Coronary artery (tissue), 2 donors: ENCODE measurements at places on chromosomes 4 and X.

DNA sequence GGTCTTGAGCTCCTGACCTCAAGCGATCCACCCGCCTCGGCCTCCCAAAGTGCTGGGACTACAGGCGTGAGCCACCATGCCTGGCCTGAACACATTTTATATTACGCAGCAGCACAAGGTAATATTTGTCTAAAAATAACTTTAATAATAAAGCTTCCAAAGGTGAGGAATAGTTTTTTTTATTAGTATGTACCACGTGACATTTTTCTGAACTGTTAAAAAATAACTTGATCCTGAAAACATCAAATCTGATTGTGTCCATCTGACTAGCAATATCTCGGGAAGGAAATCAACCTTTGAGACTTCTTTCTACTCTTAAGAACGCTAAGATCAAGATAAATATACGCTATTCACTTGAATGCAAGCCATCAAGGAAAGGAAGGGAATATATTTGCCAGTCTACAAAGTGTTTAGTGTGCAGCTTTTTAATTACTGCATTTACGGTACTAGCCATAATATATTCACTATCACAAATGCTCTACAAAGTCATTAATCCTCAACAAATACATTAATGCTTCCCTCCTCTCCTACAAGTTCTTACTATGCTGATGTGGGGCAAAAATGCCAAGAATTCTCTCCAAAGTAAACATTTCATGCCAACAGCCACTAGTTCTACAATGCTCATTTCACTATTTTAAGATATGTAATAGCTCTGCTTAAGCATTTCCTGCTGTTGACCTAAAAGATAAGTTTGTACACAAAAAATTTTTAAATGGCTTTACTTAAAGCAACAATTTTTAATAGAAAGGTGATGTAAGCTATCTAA is 143.6 kb downstream of the APBB2 start:
- DNase-seq: no peak

- no peak for DNase-seq
Measured at GRCh38 chrX:9312922-9313867, 151.7 kb upstream of the TBL1X start.

GRCh38 chr4:11050766-11051165 is 366.2 kb upstream of the CLNK start:
- no peak for DNase-seq

- DNase-seq: no peak
Measured at GRCh38 chr4:887034-887763, 44.9 kb downstream of the GAK start.

- DNase-seq: no peak
Measured at GRCh38 chr4:88745581-88746163, 48.0 kb upstream of the NAP1L5 start.

DNA sequence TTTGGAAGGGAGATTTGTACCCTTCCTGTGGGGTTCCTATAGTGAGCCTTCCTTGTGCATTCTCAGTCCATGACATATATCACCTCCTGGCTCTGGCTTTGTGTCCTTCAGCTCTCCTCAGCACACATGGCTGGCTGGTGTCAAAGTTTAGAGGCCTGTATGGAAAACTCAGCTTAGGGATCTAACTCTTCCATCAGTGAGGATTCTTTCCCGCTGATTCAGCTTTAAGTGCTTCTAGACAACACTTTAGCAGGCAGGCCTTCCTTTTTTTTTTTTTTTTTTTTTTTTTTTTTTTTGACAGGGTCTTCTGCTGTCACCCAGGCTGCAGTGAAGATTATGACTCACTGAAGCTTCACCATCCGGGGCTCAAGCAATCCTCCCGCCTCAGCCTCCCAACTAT is 84.2 kb downstream of the NPNT start:
- DNase-seq: no peak

- DNase-seq: no peak
Measured at GRCh38 chr4:177191991-177192390, 117.7 kb upstream of the NEIL3 start.

DNA sequence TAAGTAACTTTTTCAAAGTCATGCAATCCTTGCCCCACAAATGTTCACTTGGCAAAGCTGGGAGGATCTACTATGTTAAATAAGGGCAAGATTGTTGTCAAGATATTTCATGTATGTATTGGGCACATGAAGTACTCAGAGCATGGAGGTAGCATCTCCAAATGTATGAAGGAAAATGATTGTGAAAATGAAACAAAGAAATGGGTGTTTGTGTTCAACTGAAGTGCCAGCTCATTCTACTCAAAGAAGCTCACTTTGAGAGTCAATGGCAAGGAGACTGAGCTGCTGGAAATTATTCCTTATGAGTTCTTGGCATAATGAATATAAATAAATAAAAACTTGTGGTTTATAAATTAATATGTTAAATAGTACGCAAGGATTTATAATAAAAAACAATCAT is 124.5 kb upstream of the ARSJ start:
- no peak for DNase-seq

- no peak for DNase-seq
Measured at GRCh38 chr4:23097251-23097650, 404.5 kb downstream of the GBA3 start.

DNA sequence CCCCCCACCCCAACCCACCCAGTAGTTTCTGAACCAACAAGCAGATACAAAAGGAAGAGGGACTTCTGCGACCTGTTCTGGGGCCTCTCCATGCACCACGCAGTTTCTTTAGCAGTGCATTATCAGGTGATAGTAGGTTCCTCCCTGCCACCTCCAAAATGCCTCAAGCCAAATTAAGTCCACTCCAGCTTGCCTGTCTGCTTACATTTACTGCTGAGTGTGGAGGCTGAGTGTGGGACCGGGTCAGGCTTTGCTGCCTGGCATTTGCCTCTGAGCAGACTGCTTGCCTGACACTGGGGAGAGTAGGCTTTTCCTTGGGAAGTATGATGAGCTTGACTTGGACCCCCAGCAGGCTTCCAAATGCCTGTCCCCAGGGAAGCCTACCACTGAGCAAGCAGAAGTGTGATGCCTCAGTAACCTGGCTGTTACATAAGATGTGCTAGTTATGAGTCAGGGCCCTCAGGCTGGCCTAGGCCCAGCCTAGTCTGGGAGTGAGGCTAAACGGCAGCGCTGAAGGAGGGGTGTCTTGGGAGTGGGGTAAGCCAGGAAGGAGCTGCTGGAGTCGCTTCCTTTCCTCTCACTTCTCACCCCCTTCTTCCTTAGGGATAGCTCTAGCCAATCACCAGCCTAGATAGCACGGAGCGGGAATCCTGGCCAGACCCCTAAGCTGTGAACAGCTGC is 9.0 kb downstream of the TSC22D3 start:
- DNase-seq: no peak

- DNase-seq: no peak
Measured at GRCh38 chr4:149426461-149426860, 389.2 kb downstream of the IQCM start.

GRCh38 chrX:15525664-15526416 is 25.2 kb downstream of the BMX start:
- DNase-seq: no peak

DNA sequence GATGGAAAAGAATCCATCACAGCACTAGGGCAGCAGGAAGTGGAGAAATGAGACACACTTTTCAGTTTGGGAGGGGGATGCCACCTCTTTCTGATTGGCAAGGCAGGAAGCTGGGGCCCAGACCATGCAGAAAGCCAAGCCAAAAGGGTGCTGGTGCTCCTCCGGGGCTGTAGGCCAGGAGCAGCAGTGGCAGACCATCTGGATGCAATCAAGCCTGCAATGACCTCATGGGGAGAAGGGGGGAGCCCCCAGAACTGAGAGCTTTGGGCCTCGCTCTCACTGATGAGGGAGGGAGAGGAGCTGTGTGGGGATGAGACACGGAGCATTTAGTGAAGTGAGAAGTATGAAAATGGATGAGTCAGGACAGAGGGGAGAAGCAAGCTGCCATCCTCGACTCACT is 141.3 kb upstream of the NALF2 start:
- DNase-seq: no peak

GRCh38 chr4:93855926-93856325 is 27.4 kb downstream of the ATOH1 start:
- no peak for DNase-seq

DNA sequence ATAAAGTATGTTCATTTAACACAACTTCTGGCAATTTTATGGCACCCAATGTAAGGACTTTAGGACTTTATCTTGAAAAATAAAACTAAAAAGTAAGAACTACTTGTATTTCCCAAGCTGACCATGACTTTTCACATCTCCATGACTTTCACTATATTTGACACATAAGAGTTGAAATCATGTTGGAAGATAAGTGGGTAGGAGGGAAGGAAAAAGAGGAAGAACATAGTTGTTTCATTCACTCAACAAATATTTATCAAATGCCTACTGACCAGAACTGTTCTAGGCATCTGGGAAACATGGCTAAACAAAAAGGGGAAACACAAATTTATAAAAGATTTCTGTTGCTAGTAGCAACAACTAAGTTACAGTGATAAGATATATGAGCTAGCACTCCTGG is 16.0 kb downstream of the SCLT1 start:
- no peak for DNase-seq

GRCh38 chrX:19697416-19697815 is 182.1 kb upstream of the MAP3K15 start:
- no peak for DNase-seq

DNA sequence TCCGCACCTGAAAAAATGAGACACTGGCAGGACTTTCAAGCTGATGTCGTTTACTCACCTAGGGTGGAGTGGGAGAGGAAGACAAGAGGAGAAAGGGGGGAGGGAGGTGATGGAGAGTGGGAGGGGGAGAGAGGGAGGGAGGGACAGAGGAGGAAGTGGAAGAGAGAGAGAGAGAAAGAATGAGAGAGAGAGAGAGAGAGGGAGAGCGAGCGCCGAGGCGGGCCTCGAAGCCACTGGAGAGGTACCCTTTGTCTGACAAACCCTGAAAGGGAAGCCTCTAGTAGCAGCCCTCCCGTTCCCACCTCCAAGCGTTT is 296 bp upstream of the ADGRL3 start:
- DNase-seq: no peak

GRCh38 chr4:184475096-184475461 is 729 bp upstream of the IRF2 start:
- peak; percentile 85 for DNase-seq

DNA sequence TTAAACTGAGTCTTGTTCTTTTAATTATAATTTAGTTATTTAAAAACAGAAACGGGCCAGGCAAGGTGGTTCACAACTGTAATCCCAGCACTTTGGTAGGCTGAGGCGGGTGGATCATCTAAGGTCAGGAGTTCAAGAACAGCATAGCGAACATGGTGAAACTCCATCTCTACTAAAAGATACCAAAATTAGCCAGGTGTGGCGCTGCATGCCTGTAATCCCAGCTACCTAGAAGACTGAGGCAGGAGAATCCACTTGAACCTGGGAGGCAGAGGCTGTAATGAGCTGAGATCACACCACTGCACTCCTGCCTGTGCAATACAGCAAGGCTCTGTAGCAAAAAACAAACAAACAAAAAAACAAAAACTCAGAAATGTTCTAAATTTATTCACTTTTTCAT is 852.9 kb downstream of the TECRL start:
- DNase-seq: no peak
